ENCODE measurements at places on chromosomes 4 and X. TPM values are rescaled to one million over a fixed set of nuclear protein-coding genes. Genes with fewer than 3 reads are reported as not detected.

DNA sequence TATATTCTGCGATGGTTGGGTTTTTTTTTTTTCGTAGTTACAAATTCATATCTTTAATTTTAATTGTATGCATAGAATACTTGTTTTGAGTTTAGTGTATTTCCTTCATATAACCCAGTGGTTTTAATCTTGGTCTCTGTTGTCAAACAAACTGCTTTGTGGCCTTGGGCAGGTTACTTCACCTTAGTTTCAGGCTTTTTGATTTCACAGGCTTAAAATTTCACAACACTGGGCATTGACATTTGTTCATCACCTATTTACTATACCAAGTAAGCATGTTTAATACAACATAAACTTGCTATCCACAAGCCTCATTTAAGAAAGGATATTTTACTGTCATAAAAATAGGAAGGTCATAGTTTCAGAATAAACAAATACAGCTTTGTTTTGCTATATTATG lies 14.7 kb downstream of the RAPGEF2 start:
- DNase-seq: no peak
- no peak overlapping the region for H3K27ac ChIP-seq
- no peaks in the 10 kb centered on the region for H3K36me3 ChIP-seq
- H3K27me3 ChIP-seq: no peaks in the 10 kb centered on the region
- peaks cover 4% of the 10 kb centered on the region for H3K4me1 ChIP-seq

DNA sequence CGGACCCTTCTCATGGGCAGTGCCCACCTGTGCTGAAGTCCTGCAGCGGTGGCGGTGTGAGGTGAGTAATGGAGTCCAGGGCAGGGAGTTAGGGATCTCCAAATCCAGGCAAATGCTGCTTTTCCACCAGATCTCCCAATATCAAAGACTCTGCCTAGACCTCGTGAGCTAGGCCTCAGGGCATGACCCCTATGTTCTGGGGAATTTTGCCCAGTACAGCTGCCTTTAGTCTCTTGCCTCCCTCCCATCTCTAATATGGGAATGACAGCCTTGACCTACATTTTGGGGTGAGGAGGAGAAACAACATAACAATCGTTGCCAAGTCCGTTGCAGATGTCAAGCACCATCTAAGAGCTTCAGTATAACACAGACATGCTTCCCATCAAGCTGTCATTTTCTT lies 7.3 kb downstream of the PAK3 start:
- H3K4me3 ChIP-seq: no peak overlapping the region
- no peak for DNase-seq
- H3K4me1 ChIP-seq: no peaks in the 10 kb centered on the region
- no peaks in the 10 kb centered on the region for H3K36me3 ChIP-seq

- no peak overlapping the region for H3K27ac ChIP-seq
- no peaks in the 10 kb centered on the region for H3K4me1 ChIP-seq
- H3K4me3 ChIP-seq: no peak overlapping the region
- no peaks in the 10 kb centered on the region for H3K27me3 ChIP-seq
These were observed 208.3 kb upstream of the MID1 start for GRCh38 chrX:10828640-10829039.

GRCh38 chr4:67106861-67107460 lies 438.3 kb downstream of the CENPC start:
- H3K27me3 ChIP-seq: no peaks in the 10 kb centered on the region
- H3K4me1 ChIP-seq: no peaks in the 10 kb centered on the region

Gene PAGE1
- total RNA-seq: not detected

- no peak overlapping the region for H3K27ac ChIP-seq
- H3K4me1 ChIP-seq: no peaks in the 10 kb centered on the region
- no peak overlapping the region for H3K4me3 ChIP-seq
- no peak for DNase-seq
These were observed 16.2 kb downstream of the GPAT3 start for GRCh38 chr4:83552083-83552482.

Gene REPS2
- 47.0 TPM for total RNA-seq

DNA sequence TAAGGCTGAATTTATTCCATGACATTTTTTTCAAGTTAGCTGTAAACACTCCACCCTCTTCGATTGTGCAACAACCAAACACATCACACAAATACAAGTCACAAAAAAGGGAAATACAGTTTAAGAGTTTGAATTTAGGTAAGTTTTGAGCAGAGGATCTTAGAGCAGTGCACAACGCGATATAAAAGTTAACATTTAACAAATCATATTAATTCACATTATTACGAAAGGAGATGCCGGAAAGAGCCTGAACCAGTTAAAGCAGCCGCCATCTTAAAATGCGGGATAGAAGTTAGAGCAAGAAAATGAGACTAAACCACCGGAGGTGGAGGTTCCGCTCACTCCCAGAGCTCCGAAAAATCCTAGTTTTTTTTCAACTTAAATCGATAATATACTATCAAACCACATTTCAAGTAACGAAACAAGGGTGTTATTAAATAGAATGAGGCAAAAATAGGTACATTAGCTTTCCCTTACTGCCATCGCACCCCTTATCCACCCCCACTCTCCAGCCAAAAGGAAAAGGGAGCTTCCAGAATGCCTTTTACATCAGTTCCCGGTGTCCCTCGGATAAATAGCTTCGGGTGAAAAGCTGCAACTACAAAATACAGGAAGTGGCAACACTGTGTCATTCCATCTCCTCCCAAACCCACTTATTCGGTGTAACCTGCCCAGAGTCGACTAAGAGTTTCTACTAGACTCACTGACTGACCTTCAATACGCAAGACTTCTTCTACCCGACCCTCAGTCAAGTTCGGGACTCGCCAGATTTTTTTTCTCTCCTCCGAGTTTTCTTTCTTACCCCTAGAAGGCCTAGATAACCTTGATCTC lies 1.9 kb downstream of the UBE2D3 start:
- DNase-seq: peak; percentile 48
- H3K36me3 ChIP-seq: no peaks in the 10 kb centered on the region
- H3K4me1 ChIP-seq: peaks cover 54% of the 10 kb centered on the region
- no peaks in the 10 kb centered on the region for H3K27me3 ChIP-seq
- H3K27ac ChIP-seq: peak overlapping the region; percentile 100

Gene MAP3K15
- 1.1 TPM for total RNA-seq

GRCh38 chrX:18931972-18932371 lies 51.9 kb downstream of the PHKA2 start:
- H3K36me3 ChIP-seq: peaks cover 4% of the 10 kb centered on the region
- no peaks in the 10 kb centered on the region for H3K4me1 ChIP-seq
- H3K27ac ChIP-seq: no peak overlapping the region

- H3K4me1 ChIP-seq: no peaks in the 10 kb centered on the region
- DNase-seq: no peak
- no peak overlapping the region for H3K4me3 ChIP-seq
These were observed 54.7 kb downstream of the GLUD2 start for GRCh38 chrX:121102101-121102500.

DNA sequence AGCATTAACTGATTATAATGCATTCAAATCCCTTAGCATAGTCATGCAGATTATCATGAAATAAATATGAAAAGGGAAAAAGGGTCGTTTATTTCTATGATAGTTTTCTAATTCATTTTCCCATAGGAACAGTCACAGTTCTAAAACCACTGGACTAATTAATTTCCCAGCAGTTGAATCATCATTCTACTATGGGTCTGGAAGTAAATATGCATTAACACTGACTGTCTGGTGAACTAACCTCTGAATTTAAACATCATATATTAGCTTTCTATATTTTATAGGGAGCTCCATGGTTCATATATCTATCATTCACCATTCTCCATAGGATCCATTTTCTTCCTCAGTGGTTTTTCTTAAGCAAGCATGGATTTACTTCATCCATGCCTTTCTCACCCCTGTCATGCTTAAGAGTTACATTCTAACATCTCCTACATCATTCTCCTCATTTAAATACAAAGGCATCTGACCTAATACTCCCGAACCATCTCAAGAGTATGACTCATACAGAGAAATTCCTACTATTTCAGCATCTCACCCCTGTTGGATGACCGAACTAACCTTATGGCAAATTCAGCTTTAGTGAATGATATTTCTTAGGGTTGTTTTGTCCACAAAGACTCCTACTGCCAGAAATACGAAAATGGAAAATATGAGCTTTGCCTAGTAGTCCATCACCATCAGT lies 198.7 kb upstream of the ADAMTS3 start:
- H3K27ac ChIP-seq: no peak overlapping the region
- no peaks in the 10 kb centered on the region for H3K27me3 ChIP-seq
- H3K36me3 ChIP-seq: no peaks in the 10 kb centered on the region

Gene LRAT
- total RNA-seq: 0.69 TPM

DNA sequence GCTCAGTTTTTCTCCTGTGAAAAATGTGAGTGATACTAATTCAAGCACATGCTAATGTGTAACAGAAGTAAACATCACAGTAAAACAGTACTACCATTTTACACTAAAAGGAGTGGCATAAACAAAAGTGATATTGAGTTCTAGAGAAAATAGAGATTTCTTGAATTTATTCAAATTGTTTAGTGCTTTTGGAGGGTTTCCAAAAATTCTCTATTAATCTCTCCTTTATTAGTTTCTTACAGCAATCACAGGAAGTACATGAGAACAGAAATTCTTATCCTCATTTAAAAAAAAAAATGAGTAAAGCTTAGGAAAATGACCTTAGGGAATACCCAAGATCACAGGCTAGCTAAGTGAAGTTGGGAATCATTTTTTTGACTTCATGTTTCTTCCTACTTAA lies 459.7 kb upstream of the GALNTL6 start:
- no peak overlapping the region for H3K4me3 ChIP-seq
- H3K27ac ChIP-seq: no peak overlapping the region
- no peak for DNase-seq
- no peaks in the 10 kb centered on the region for H3K36me3 ChIP-seq
- no peaks in the 10 kb centered on the region for H3K27me3 ChIP-seq

Gene PLS3
- 102 TPM for total RNA-seq

- no peak overlapping the region for H3K27ac ChIP-seq
- no peaks in the 10 kb centered on the region for H3K36me3 ChIP-seq
- no peaks in the 10 kb centered on the region for H3K4me1 ChIP-seq
- no peaks in the 10 kb centered on the region for H3K27me3 ChIP-seq
These were observed 360.9 kb downstream of the PRDM5 start for GRCh38 chr4:120561648-120562047.

DNA sequence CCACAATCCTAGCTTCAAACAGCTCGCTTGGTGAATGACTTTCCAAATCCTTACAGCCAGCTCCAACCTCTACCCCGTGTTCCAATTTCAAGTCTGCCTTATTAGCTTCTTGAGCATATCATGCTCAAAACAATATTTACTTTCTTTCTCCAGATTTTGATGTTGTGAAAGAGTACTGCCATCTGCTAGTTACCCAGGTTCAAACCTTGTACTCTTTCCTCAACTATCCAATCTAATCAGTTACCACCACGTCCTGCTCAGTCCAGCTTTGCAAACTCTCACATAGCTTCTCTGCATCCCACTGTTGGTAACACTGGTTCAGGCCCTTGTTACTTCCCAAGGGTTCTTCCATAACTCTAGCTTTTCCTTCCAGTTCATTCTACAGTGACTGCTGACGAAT lies 179.1 kb downstream of the NR3C2 start:
- H3K36me3 ChIP-seq: no peaks in the 10 kb centered on the region
- no peak for DNase-seq
- no peaks in the 10 kb centered on the region for H3K4me1 ChIP-seq
- H3K27ac ChIP-seq: no peak overlapping the region

GRCh38 chrX:154437971-154438893 lies 1.3 kb downstream of the GDI1 start:
- no peak for DNase-seq
- peaks cover 4% of the 10 kb centered on the region for H3K4me1 ChIP-seq
- H3K27me3 ChIP-seq: no peaks in the 10 kb centered on the region
- peak overlapping the region; percentile 76 for H3K4me3 ChIP-seq

GRCh38 chr4:183158062-183158461 lies 59.0 kb downstream of the WWC2 start:
- no peak overlapping the region for H3K4me3 ChIP-seq
- DNase-seq: no peak
- H3K36me3 ChIP-seq: no peaks in the 10 kb centered on the region
- no peaks in the 10 kb centered on the region for H3K27me3 ChIP-seq
- H3K27ac ChIP-seq: no peak overlapping the region

- H3K36me3 ChIP-seq: no peaks in the 10 kb centered on the region
- no peak for DNase-seq
- no peaks in the 10 kb centered on the region for H3K27me3 ChIP-seq
- H3K27ac ChIP-seq: no peak overlapping the region
- no peak overlapping the region for H3K4me3 ChIP-seq
These were observed 71.3 kb upstream of the PDHA1 start for GRCh38 chrX:19272452-19272851.

GRCh38 chr4:151013944-151014343 lies 1.1 kb downstream of the LRBA start:
- H3K27me3 ChIP-seq: no peaks in the 10 kb centered on the region
- H3K36me3 ChIP-seq: no peaks in the 10 kb centered on the region
- no peak for DNase-seq
- H3K4me1 ChIP-seq: peaks cover 10% of the 10 kb centered on the region
- peak overlapping the region; percentile 96 for H3K27ac ChIP-seq

GRCh38 chr4:6943012-6943884 lies 33.6 kb downstream of the TBC1D14 start:
- no peaks in the 10 kb centered on the region for H3K36me3 ChIP-seq
- peak overlapping the region; percentile 63 for H3K27ac ChIP-seq
- H3K4me3 ChIP-seq: no peak overlapping the region

Gene PPM1K
- total RNA-seq: 26.4 TPM

GRCh38 chr4:98779088-98779487 lies 120.7 kb upstream of the TSPAN5 start:
- no peaks in the 10 kb centered on the region for H3K27me3 ChIP-seq
- no peak for DNase-seq

DNA sequence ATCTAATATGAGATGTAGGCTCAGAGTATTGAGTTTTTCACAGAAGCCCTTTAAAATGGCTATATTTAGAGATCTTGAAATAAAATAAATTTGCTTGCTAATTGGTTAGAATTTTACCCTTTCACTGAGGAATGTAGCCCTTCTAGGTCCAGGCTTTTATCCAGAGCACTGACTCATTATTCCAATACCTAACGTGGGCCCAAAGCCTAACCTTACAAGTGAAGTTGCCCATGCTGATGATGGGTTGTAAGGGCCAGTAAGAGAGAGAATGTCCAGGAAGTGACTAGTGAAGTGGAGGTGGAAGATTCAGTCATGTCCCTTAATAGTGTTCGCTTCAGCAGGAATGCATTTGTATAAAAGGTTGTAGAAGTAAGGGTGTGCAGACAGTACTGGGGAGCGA lies 155.9 kb downstream of the STIM2 start:
- peaks cover 1% of the 10 kb centered on the region for H3K4me1 ChIP-seq
- H3K36me3 ChIP-seq: peaks cover 28% of the 10 kb centered on the region
- no peak overlapping the region for H3K4me3 ChIP-seq
- DNase-seq: no peak
- H3K27ac ChIP-seq: no peak overlapping the region
- no peaks in the 10 kb centered on the region for H3K27me3 ChIP-seq

DNA sequence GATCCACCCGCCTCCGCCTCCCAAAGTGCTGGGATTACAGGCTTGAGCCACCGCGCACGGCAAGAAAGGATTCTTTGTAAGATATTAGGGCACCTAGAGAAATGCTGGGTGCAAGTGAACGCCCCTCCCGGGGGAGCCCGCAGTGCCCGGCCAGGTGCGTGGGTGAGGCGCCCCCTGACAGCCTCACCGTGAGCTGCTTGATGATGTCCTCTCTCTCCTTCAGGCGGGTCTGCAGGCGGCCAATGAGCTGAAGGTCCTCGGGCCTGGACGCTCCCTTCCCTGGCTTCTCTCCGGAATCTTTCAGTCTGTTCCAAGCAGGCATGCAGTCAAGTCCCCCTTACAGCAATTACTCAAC lies 21.9 kb downstream of the MED28 start:
- no peaks in the 10 kb centered on the region for H3K27me3 ChIP-seq
- no peak overlapping the region for H3K27ac ChIP-seq
- peaks cover 31% of the 10 kb centered on the region for H3K36me3 ChIP-seq
- DNase-seq: no peak
- H3K4me3 ChIP-seq: no peak overlapping the region
- no peaks in the 10 kb centered on the region for H3K4me1 ChIP-seq

- no peaks in the 10 kb centered on the region for H3K36me3 ChIP-seq
- no peak overlapping the region for H3K4me3 ChIP-seq
- no peaks in the 10 kb centered on the region for H3K27me3 ChIP-seq
- DNase-seq: no peak
- no peak overlapping the region for H3K27ac ChIP-seq
These were observed 47.8 kb upstream of the SETD7 start for GRCh38 chr4:139603576-139604410.
